MCF 10A (cell line): ENCODE measurements at places on chromosomes 2 and 18.

DNA sequence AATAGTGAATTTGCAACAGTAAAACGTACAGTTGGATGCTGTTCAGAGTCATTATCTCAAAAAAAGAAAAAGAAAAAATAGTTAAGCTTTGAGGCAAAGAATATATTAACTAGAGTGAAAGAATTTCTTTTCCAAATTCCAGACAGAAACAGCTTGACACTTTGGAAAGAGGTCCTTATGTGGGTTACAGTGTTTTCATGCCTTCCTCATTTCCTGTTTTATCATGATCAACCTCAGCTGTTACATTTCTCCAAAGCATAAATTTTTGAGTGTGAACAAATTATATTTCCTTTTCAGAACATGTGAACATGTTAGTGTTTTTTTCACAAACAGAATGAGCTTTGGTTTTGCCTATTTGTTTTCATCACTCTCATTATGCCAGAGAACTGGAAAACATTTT lies 13.6 kb downstream of the FRZB start:
- no peak for DNase-seq

- no peak for DNase-seq
Observed at GRCh38 chr2:239351687-239352086, 49.1 kb downstream of the HDAC4 start.

DNA sequence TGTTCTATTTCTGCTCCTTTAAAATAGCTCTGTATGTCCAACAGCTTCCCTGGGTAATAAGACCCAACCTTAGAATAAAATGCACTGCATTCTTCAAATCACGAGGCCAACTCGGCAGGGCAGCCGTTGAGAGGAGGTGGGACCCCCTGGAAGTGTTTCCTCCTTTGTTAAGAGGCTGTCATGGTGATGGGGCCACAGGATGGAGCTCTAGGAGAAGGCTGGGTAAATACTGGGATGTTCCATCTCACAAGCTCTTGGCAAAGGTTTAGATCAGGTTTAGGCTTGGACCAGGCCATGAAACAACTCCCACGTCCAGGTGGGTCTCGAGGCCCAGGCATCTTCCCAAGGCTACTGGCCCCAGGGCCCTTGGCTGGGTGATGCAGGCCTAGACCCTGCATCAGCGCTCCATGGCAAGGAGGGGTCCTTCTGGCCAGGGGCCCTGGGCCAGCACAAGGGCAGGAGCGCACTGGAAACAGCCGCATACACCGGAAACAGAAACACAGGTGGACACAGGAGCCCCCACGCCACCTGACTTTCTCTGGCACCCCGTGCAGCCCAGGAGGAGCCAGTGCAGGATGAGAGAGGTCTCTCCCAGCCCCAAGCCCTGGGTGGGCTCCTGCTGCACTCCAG lies 38.8 kb upstream of the OTOS start:
- DNase-seq = no peak

- no peak for DNase-seq
Observed at GRCh38 chr18:23587220-23587642, 925 bp upstream of the NPC1 start.

DNA sequence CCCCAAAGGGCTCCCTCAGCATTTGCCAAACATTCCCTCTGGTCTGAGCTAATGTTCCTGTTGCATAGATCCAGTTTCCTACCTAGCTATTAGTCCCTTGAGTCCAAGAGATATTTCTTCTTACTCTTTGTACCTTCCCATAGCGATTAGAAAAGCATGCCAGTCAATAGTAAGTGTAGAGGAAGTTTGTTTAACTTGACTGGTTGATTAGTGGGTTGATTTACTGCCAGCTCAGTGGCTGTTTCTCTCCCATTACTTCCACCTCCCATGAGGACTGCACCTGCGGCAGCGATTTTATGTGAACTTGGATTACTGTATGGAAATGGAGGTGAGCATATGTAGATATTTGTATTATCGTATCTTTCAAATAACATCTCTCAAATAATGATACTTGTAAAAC lies 1748.4 kb upstream of the CELF4 start:
- no peak for DNase-seq

DNA sequence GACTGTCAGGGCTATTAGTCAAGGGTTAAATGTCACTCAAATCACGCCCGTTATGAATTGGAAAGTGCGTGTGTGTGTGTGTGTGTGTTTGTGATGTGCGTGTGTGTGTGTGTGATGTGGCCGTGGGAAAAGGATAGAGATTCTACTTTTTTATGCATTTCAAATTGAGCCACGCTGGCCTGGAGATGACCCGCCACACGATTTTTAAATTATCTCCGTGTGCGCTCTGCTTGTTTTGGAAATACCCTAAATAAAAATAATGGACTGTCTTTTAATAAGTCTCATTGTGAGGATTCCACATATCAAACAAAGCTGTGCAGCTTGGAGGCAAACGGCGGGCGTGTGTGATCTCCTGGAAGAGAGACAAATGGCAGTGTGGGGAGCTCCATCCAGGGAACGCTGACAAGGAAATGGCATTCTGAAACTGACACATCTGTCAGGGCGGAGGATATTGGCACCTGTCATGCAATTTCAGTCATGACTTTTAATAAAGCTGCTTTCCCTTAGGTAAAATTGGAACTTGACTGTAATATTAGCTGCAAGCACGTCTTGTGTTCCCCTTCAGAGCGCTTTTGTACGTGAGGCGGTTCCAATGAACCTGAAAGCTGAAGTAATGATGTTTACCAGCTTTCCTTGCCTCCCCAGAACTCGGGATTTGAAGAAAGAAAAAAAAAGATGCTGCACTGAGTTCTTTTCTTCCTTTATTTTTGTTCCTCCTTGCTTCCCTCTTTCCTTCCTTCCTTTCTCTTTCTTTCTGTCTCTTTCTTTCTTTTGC lies 381.8 kb upstream of the SMIM21 start:
- no peak for DNase-seq

DNA sequence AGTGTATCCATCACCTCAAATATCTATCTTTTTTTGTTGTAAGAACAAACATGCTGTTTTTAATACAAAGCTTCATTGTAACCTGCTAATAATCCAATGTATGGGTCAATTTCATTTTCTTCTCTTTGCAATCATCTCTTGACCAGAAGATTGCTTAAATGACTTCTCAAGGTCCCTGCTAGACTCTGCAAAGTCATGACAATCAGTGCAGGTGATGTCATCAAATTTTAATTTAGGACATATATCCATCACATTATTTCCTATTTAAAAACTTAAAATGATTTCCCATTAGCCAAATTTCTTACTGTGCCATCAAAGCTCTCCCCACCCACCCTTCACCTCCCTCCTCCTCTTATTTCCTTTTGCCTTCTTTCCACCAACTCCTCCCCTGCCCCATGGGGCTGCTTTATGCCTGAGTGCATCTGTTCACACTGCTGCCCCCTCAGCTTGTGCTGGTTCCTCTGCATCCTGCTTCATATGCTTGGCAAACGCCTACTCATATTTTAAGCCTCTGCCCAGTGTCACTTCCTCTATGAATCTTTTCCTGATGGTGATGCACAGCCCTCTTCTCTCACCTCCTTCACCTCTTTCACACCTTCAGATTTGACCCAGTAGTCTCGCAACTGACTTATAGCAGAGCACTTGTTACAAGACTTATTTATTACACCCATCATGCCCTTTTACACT lies 20.3 kb downstream of the PLEK start:
- DNase-seq = no peak

GRCh38 chr2:20449501-20450200 lies 2.8 kb downstream of the RHOB start:
- DNase-seq = no peak

- no peak for DNase-seq
Observed at GRCh38 chr2:199922856-199923255, 11.8 kb downstream of the C2orf69 start.

- peak; percentile 84 for DNase-seq
Observed at GRCh38 chr2:46913471-46914381, 1.9 kb downstream of the MCFD2 start.

DNA sequence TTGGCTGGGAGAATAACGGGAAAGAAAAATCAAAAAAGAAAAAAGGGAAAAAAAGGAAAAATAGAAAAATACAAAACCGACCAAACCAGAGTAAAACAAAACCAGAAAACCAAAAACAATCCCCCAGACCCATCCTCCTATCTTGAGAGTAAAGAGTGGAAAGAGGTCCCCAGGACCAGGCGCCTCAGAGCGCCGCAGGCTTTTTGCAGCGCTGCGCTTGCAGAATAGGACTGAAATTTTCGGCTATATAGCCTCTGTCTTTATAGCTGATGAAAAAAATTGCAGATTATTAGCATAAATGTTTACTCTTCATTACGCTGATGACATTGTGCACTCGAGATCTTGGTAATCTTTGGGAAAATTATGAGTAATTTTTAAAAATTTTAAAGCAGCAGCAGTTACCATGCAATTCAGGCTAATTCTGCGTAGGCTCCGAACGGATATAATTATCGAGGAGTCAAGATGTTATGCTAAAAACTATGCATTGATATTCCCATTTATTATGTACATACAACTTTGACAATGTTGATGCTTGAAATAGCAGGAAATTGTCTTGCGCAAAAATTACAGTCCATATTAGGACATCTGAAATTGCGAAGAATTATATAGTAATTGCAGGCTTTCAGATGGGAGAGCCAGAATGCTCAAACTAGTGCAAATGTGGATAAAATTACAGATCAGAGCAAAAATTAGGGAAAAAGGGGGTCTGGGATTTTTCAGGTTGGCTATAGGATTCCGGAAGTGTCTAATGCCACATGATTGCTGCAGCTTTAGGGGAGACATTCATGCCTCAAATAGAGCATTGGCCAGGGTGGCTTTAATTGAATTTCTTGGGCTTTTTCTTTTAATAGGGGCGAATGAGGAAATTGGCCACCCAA lies 8.3 kb downstream of the DLX1 start:
- DNase-seq = no peak

- DNase-seq = no peak
Observed at GRCh38 chr18:12102136-12102842, 8.6 kb downstream of the ANKRD62 start.

DNA sequence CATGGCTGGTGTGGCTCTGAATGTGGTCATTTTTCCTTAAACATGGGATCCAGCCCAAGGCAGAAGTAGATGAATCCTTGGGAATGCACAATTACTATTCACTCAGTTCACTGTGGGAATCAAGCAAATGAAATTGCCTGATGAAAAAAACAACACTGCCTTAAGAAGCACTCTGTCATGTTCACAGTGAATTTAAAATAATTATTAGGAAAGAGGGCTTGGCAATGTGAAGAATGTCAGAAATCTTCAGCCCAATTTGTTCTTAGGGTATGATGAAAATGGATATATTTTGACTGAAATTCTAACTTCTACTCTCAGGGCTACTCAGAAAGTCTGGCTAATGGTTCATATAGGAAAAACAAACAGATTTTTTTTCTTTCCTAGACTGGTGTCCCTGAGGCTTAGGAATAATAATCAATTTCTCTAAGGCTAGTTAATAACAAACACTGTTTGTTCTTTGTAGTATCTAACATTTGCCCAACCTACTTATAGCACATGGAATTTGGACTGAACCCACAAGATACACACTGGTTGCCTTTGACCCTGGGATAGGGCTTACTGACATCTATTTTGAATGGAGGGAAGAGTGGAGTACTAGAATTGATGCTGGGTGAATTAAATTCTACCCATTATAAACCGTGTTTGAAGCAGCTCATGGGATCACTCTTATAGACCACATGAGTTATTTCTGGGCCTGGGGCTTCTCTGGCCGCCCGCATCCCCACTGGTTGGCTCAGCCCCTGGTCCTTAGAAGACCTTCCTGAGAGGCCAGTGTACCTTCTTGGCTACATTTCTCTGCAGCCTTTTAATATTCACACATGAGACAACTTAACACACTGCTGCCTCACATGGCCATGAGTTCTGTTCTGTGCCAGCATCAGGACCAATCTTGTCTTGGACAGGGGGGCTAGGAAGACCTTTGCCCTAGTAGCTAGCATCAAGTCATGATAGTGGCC lies 8.3 kb upstream of the MRPL33 start:
- DNase-seq = no peak

DNA sequence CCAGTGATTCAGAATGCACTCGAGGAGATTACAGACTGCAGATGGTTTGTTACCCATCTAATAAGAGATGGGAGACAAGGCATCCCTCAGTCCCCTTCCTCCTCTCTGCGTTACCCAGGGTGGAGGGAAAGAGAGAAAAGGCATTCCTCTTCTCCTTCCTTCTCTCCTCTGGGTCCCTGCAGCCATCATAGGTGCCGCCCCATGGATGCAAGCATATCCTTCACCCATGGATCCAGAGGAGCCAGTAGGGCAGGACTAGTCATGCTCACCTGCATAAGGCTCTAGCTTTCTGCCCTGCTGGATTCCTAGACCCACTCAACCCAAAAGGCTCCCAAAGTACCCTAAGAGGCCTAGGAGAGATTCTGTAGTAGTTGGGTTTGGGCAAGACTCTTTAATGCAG lies 20.4 kb downstream of the CMPK2 start:
- no peak for DNase-seq

DNA sequence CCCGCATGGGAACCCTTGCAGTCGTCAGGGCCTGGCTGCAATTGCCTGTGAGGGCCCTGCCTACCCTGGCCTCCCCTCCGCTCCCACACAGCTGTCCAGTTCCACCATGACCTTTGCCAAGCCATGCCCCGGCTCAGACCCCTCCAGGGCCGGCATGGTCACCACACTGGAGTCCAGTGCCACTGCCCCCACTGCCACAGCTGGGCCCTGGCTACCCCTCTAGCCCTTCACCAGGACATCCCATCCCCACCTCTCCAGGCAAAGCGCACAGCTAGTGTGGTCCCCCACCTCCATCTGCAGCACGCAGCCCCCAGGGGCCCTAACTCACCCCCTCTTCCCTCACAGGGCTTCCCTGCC lies 70.3 kb upstream of the SMAD7 start:
- no peak for DNase-seq

DNA sequence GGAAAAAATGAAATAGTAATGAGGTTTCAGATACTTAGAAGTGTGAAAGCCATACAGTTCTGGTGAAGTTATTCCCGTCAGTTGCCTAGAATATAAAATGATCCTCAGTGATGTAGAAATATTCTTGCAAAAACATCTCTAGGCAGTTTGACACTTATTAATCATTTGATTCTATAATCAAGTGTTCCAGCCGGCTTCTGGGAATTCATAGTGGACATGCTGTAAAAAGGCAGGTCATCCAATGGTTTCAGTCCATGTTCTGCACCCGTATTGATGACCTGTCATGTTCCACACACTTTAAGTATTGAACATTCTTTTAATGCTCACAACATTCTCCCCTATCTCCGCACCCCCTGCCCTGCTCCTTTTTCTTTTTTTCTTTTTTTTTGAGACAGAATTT lies 19.8 kb downstream of the ARPC2 start:
- no peak for DNase-seq
